ENCODE measurements at places on chromosomes 6 and 20. TPM values are rescaled to one million over a fixed set of nuclear protein-coding genes. Genes with fewer than 3 reads are reported as not detected.

Gene GNRH2
- not detected for total RNA-seq

Gene PSORS1C2
- total RNA-seq = not detected

- DNase-seq = no peak
These were observed 23.7 kb upstream of the TMEM14A start for GRCh38 chr6:52647199-52647598.

DNA sequence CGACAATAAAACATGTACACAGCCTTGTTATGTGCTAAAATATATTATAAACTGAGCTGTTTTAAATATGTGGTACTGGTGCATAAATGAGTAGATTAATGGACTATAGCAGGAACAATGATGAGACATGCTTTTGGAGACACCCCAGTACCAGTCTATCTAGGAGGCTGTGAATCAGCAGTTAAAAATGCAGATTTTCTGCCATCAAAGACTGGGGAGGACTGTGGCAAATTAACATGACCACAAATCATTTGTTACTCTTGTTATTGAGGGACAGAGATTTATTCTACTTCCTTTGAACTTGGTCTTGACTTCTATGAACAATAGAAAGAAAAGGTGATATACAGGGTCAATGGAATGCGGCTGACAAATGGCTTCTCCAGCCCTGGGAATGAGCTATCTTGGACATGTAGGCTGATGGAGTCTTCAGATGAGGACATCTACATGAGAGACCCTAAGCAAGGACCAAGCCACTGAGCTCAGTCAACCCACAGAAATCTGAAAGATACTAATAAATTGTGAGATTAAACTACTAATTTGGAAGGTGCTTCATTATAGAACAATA lies 551.7 kb upstream of the GJE1 start:
- DNase-seq = no peak

- DNase-seq = no peak
These were observed 57.4 kb downstream of the GJA10 start for GRCh38 chr6:89951574-89952104.

Gene FOXC1
- total RNA-seq = 0.82 TPM

Gene FAM8A1
- total RNA-seq = 39.2 TPM

Gene PDE7B
- 1.4 TPM for total RNA-seq

- no peak for DNase-seq
These were observed 255.7 kb upstream of the SUPT3H start for GRCh38 chr6:45633272-45633908.

Data from left colon (tissue), 2 donors.